ENCODE measurements at places on chromosomes 12 and 14.

- ATAC-seq = no peak
Measured at GRCh38 chr12:4267704-4268328, 5.7 kb upstream of the CCND2 start.

DNA sequence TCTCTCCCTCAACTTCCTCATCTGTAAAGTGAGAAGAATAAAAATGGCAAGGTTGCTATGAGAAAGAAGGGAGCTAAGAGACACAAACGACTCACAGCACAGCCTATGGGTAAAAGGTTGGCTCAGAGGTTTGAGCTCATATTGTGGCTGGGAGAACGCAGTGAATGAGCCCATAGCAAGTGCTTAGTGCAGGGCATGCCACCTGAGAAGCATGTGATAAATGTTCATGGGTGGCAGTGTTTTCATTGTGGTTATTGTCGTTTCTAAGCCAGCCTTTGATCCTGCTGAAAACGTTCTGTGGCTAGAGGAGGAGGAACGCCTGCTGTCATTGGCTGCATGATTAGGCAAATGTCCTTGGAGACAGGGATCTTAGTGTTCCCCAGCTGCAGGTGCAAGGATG is 150.4 kb downstream of the KSR2 start:
- no peak for ATAC-seq

DNA sequence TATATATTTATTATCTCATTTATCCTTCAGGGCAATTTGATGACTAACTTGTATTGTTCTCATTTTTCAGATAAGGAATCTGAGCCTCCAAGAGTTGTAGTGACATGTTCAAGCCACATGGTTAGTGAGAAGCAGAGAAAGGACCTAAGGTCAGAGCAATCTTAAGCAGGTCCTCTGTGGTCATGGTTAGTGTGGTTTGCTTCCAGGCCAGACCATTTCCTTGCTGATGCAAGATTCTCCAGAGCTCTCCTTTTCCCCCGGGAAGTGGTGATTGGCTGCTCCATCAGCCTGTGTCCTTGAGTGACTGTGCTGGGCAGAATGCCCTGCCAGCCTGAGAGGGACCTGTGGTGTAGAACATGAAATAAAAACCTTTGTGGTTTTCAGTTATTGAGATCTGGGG is 141.3 kb downstream of the KTN1 start:
- no peak for ATAC-seq

- ATAC-seq = no peak
Measured at GRCh38 chr12:112218150-112218549, 92.8 kb downstream of the TRAFD1 start.

GRCh38 chr12:32116897-32117296 is 10.2 kb downstream of the BICD1 start:
- ATAC-seq = no peak

DNA sequence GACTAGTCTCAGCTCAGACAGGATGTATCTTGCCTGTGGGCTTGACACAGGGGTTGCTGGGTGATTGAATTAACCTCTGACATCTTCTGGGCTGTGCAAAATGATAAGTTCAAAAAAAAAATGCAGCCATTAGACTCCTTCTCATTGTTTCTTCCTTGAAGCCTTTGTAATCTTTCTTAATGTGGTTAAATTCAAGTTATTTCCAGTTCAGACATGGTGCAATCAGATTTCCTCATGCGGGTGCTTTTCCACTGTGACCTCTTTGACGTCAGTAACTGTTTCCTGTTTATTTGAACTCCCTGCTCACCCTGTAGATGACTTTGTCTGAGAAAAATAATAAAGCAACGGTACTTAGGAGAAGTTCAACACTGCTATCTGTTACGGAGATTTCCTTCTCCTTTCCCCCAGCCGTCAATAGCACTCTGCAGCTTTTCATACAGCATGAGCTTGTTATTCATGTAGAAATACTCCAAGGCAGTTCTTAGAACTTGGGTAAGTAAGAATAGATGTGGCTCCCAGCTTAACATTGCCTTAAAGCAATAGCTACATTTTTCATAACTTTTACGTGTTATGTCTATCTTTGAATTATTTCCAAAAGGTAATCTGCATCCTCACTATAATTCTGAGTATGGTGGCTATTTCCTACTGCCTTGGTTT is 155.5 kb downstream of the PRKCH start:
- peak; percentile 88 for ATAC-seq

- ATAC-seq = no peak
Measured at GRCh38 chr14:101813833-101814232, 52.3 kb downstream of the PPP2R5C start.

DNA sequence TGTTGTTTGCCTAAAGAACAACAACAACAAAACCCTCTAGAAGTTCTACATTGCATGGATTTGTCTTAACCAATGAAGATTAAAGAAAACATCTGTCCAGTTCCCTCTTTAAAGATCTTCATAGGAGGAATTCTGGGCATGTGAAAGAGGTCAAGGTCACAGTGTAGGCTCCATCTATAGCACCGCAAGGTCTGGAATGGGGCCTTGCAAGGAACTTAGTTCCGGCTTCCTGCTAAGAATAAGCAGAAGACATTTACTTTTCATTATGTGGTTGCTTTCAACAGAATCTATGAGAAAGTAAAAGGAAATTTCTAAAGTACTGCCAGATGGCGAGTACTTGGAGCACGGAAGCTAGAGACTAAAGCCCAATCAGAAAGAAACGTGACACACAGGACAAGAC is 57.2 kb upstream of the GNPNAT1 start:
- no peak for ATAC-seq

DNA sequence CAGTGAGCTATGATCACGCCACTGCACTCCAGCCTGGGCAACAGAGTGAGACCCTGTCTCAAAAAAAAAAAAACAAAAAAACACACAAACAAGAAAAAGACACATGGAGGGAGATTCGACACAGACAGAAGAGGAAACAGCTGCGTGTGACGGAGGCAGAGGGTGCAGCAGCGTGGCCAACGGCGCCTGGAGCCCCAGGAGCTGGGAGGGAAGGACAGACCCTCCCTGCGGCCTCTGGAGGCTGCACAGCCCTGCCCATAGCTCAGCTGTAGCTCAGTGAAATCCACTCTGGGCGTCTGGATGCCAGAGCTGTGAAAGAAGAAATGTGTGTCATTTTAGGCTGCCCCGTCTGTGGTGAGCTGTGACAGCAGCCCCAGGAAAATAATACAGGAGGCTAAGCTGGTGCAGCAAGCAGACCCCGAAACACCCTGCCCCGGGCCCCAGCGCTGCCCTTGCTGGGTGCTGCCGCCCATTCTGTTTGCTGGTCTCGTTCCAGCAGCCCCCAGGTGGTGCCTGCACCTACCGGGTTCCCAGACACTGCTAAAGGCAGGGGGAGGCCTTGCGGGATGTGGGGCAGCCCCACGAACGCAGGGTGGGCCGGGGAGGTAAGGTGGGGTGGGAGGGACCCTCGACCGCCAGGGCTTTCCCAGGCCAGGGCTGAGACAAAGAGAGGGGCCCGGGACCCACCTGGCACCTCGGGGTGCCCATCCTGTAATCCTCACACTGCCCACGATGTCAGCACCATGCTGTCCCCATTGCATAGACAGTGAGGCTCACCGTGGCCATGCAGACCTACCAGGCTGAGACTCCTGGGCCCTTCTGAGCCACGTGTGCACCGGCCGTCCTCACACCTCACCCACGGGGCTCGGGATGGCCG is 21.2 kb downstream of the GALNT9 start:
- ATAC-seq = no peak

GRCh38 chr14:51460011-51460410 is 191.7 kb upstream of the FRMD6 start:
- ATAC-seq = no peak

DNA sequence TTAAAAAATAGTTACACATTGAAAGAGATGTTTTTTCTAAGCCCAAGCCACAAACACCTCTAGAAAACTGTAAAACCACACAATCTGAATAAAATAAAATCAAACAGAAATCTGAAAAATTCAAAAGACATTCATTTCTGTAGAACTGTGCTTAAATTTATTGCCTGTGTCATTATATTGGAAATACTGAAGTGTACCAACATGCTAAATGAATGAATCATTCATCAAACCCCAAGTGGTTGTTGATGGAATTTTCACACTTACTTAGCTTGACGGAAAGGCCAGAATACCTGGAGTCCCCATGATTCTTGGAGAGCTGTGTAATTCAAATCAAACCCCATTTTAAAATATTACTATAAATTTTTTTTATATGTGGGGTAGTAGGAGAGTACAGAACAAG is 2.7 kb downstream of the KITLG start:
- ATAC-seq = no peak

DNA sequence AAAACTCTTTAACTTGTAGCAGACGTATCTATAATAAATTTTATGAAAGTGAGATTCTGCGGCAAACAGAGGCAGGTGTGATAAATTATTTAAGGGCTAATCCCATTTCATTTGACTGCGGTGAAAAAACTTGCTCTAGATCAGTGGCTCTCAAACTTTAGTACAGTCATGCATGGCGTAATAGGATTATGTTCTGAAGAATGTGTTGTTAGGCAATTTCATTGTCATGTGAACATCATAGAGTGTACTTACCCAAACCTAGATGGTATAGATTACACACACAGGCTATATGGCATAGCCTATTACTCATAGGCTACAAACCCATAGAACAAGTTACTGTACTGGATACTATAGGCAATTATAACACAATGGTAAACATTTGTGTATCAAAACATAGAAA is 83.7 kb downstream of the HEATR5A start:
- no peak for ATAC-seq

DNA sequence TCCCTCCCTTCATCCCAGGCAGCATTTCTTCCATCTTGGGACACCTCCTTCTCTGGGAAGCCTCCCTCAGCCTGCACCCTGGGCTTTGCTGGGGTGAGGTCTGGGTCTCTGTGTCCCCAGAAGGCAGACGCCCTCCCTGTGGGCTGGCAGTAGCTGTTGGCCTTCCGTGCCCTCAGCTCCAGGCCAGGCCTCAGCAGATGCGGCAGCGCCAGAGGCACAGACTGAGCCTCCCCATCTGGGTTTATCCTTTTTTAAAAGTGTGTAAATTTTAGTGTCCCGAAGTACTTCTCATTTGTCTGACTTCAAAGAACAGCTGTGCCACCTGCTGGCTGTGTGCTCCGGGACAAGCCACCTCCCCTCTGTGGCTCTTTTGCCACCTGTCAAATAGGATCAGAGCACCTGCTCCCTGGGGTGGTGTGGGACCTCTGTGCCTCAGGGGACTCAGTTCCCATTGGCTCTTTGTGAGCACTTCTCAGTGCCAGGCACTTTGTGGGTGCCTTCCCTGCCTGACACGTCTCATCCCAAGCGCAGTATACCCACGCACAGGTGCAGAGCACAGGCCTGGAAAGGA is 11.1 kb downstream of the EXOC3L4 start:
- no peak for ATAC-seq

DNA sequence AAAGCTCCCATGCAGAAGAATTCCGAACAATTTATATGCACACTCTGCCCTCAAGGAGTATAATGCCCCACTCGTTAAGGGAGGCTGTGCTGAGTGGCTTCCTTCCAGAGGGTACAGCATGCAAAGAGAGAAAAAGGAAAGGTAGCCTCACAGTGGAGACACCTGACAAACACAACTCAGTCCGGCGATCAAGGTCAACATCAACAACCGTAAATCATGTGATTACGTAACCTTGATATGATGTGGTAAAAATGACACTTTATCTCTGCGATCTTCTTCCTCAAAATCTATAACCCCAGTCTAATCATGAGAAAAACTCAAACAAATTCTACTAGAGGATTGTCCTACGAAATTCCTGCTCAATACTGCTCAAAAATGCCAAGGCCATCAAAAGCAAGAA is 400.5 kb upstream of the CCDC196 start:
- ATAC-seq = no peak

DNA sequence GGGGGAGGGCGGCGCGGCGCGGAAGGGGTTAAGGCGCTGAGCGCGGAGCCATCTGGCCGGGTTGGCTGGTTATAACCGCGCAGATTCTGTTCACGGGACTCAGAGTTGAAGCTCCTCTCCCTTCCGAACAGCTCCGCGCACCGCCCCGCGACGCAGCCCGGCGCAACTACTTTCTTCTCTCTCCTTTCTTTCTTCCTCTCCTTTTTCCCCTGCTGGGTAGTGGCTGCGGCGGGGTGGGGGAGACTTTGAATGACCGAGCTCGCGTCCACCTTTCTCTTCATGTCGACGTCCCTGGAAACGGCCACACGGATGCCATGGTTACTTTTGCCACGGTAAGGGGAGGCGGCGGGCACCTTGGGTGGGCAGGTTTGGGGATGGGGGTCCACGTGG is at the start of gene NTF3:
Gene NTF3, plus strand, starts transcription at position 98 of the 390 bp plus-strand sequence. Its CDS starts 217 bp downstream, at position 315.
- ATAC-seq = no peak

DNA sequence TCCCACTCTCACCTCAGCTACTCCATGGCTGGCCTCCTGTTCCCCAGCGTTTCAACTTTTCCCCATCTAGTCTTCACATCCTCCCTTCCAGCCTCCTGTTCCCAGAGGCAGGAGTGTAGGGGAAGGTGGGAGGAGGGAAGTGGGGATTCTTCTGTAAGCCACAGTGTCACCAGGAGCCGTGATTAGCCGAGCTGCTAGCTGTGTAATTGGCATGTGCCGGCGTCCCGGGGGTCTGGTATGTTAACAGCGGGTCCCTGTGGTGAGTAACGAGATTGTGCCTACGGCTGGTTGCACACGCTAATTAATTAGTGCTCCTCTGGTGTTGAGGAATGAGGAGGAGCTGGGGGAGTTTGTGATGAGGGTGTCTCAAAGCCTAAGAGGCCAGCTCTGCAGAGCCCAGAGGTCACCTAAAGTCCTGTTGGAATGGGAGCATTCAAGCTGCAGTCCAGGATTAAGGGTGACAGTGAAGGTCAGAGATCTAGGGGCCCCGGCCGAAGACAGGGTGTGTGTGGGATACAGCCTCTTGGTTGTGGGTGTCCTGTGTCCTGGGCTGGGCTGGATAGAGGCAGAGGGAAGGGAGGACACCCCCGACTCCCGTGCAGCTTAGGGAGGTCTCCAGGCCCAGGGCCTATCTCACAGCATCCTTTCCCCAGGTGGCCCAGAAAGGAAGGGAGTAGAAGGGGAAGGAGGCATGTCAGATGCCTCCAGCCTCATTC is 10.0 kb upstream of the CALCOCO1 start:
- no peak for ATAC-seq

DNA sequence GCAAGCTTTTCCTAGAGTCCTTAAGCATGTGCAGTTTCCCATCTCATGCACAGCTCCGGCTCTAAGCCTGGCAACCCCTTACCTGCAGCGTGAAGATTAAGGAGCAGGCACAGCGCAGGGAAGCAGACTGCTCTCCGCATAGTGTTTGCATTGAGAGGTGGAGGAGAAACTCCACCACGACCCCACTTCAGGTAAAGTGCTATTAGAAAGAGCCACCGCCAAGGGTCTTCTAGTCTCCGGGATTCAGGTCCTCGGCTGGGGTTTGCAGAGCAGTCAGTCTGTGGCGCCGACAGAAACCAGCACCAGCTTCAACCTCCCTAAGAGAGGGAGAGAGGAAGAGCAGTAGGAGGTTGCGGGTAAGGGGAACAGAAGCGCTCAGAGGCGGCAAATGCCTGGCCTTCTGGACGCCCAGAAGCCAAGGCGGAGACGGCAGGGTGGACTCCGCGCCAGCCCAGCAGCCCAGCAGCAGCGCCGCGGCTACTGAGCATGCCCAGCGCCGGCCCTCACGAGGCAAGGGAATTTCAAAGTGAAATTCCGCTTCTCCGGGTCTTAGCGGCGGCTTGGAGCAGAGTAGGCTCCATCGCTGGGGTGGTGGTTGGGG is at the start of gene PTPRR:
Gene PTPRR, minus strand, starts transcription at position 488 of the 601 bp plus-strand sequence. Its CDS starts 348 bp downstream, at position 140.
- ATAC-seq = no peak

All from stimulated activated memory B cell treated with anti-CD40 and anti-IgM and Interleukin-4, amounts not matched to agents 10 μg/mL and 1 μg/mL and 100 μg/mL, for 72 hours (primary cell).